ENCODE measurements at places on chromosomes 3 and 15. TPM values are rescaled to one million over a fixed set of nuclear protein-coding genes. Genes with fewer than 3 reads are reported as not detected.

Gene CERS3
- total RNA-seq: not detected

Gene DMXL2
- total RNA-seq: 9.9 TPM

Gene LAMB2
- total RNA-seq: 172 TPM

Gene CACNA2D3
- total RNA-seq: 0.10 TPM

Gene NMNAT3
- 1.5 TPM for total RNA-seq

Gene CA12
- 0.28 TPM for total RNA-seq

Gene GPR87
- not detected for total RNA-seq

Gene NBEAL2
- 12.2 TPM for total RNA-seq

Gene TMEM158
- total RNA-seq: 1.1 TPM

Gene FBXL2
- 0.38 TPM for total RNA-seq

Gene CYP1A2
- 120 TPM for total RNA-seq

Gene MBD4
- 16.5 TPM for total RNA-seq

Gene CPEB1
- 0.23 TPM for total RNA-seq

Gene FBN1
- total RNA-seq: 2.7 TPM

Gene CRYBG3
- total RNA-seq: 4.7 TPM

Gene PROK2
- 0.25 TPM for total RNA-seq

Gene CCR8
- total RNA-seq: not detected

Gene FILIP1L
- total RNA-seq: 0.93 TPM

Gene GOLGA6A
- total RNA-seq: 1.6 TPM

Gene PLA2G4E
- not detected for total RNA-seq

Gene THOC7
- total RNA-seq: 20.8 TPM

Gene GNAI2
- total RNA-seq: 115 TPM

Gene PLSCR4
- 27.6 TPM for total RNA-seq

Gene CIP2A
- 0.45 TPM for total RNA-seq

Gene CCR4
- 0.33 TPM for total RNA-seq

Gene ZNF774
- total RNA-seq: 1.4 TPM

Gene ATP13A5
- total RNA-seq: not detected

Gene C2CD4B
- 0.75 TPM for total RNA-seq

Gene HACD3
- 56.5 TPM for total RNA-seq

Gene USP13
- total RNA-seq: 6.3 TPM

Gene ITIH1
- total RNA-seq: 1,331 TPM

Gene ARHGAP31
- total RNA-seq: 2.9 TPM

Gene GCNT3
- 0.30 TPM for total RNA-seq

Gene FEZF2
- total RNA-seq: not detected

Gene AHSG
- total RNA-seq: 763 TPM

Gene ASB7
- total RNA-seq: 7.3 TPM

Gene PIERCE2
- total RNA-seq: 0.60 TPM

Gene C2CD4A
- total RNA-seq: 0.50 TPM

Gene CHRNA5
- total RNA-seq: 0.35 TPM

Gene ONECUT1
- total RNA-seq: 63.0 TPM

Gene RAB27A
- total RNA-seq: 16.7 TPM

Gene CNTN6
- total RNA-seq: not detected

Gene NISCH
- total RNA-seq: 39.3 TPM

Gene SLC24A5
- total RNA-seq: not detected

Gene GPR62
- not detected for total RNA-seq

Gene RFTN1
- total RNA-seq: 20.9 TPM

Gene MUC4
- total RNA-seq: 0.08 TPM

Gene VILL
- total RNA-seq: 0.48 TPM

Gene PLA2G4B
- 5.9 TPM for total RNA-seq

Gene SLC2A2
- total RNA-seq: 351 TPM

Gene PRR20G
- total RNA-seq: not detected

Gene CYP11A1
- total RNA-seq: 3.0 TPM

Gene AVEN
- total RNA-seq: 8.9 TPM

Gene CLDN16
- 1.2 TPM for total RNA-seq

Gene PP2D1
- total RNA-seq: not detected

Gene GOLGA8G
- not detected for total RNA-seq

Gene RAB6B
- 0.35 TPM for total RNA-seq
